ENCODE measurements at places on chromosomes 12 and 14.

DNA sequence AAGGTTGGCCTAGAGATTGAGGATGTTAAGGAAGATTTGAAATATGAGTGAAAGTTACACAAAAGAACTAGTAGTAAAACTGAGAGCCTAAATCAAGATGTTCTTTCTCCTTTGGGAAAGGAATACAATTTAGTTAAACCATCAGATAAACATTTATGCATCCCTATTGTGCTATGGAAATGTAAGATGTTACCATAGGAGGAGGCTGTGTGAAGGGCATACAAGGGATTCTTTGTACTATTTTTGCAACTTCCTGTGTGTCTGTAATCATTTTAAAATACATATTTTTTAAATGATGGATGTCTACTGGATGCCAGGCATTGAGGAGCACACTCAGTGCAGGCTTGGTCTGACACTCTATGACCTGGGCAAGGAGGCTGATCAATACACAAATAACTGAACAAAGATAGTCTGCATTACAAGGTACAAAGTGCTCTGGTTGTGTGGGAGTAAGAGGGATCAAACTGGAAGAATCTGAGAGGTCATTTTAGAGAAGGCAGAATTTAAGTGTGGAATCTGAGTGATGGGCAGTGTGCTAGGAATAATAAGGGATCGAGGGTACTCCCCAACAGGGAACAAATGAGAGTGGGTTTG lies 5.8 kb upstream of the CHPT1 start:
- no peak for DNase-seq

- peak; percentile 16 for DNase-seq
These were observed 8.1 kb upstream of the P2RX7 start for GRCh38 chr12:121124402-121125109.

GRCh38 chr14:22650960-22651521 lies 6.9 kb upstream of the OR6J1 start:
- DNase-seq = no peak

- DNase-seq = no peak
These were observed 67.1 kb downstream of the NUAK1 start for GRCh38 chr12:106071686-106072085.

DNA sequence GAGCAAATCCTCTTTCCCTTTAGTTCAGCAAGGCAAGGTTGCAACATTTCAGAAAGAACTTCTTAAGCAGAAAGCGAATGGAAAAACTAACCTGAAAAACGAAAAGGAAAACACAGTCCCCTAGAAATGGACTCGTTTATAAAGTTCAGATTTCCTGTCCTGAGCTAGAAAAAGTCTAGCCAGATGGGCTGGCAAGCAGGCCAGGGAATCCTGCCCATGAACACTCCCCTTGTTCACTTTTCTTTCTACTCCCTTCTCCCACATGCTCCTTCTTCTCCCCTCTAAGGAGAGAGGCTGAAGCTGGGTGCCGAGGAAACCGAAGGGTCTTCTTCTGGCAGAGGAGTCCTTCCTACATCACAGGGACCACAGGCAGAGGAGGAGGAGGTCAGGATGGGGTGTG lies 27.1 kb downstream of the LTBP2 start:
- no peak for DNase-seq

DNA sequence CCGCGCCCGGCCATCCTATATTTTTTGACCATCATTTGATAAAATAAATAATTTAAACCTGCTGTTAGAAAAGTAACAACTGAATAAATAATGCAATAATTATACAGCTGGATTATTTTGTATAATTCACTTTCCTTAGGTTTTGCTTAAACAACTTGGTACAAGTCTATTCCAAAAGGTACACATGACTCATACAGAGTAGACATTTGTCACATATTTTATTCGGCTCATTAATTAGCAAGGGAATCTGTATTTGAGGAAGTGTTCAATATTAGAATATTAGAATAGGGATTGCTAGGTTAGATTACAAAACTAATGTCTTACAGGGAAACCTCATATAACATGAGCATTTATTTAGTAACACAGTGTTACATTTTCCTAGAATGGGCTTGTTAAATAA lies 48.7 kb downstream of the ATP2A2 start:
- no peak for DNase-seq

GRCh38 chr12:103369929-103370328 lies 125.8 kb downstream of the C12orf42 start:
- DNase-seq = no peak

GRCh38 chr12:119659289-119659897 lies 8.5 kb upstream of the PRKAB1 start:
- no peak for DNase-seq

- no peak for DNase-seq
These were observed 151.4 kb upstream of the AVPR1A start for GRCh38 chr12:63302269-63302940.

DNA sequence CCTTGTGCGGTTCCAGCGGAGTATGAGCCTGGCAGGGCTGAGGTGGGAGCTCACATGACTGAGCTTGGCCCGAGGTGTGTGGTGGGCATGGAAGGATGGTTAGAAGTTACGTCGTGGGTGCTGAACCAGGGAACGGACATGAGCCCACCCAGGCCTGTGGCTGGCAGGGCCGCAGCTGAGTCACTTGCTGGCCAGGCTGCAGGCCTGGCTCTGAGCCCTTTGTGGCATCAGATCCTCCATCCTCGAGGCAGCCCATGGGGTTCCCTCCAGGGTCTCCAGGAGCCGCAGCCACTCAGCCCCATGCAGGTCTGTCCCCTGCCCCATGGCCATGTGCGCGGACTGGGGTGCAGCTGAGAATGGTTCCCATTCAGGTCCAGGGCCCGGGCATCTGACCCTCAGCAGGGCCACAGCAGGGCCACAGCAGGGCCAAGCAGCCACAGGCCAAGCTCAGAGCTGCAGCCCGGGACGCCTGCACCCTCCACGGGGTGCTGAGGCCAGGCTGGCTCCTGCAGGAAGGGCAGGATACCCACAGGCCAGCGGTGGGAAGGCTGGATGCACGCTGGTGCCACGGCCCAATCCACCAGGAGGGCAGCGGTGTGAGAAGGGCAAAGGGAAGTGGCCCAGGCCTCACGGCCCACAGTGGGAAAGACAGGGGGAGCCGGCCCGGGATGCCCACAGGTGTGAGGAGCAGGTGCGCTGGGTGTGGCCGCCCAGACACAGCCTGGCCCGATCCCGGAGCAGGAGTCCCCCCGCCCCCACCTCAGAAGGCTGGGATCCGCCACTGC lies 26.3 kb upstream of the ULK1 start:
- no peak for DNase-seq

DNA sequence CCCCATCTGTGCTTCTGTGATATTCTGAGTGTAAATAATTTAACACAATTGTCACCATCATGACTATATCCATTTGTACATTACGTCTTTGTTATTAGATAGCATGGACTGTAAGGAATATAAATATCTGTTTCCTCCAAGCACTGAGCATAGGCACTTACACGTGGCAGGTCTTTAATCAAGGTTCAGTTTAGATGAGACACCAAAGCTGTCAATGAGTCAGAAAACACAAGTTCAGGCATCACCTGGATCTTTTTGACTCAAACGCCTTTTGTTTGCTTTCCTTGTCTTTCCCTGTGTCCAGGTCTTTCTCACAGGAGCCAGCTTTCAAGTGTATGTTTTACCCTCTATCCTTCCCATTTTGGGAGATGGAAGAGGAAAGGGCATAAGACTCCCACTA lies 163.2 kb upstream of the CCDC198 start:
- DNase-seq = no peak

DNA sequence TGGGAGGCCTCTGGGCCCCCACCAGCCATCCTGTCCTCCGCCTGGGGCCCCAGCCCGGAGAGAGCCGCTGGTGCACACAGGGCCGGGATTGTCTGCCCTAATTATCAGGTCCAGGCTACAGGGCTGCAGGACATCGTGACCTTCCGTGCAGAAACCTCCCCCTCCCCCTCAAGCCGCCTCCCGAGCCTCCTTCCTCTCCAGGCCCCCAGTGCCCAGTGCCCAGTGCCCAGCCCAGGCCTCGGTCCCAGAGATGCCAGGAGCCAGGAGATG lies 729 bp upstream of the GAPDH start:
- no peak for DNase-seq

DNA sequence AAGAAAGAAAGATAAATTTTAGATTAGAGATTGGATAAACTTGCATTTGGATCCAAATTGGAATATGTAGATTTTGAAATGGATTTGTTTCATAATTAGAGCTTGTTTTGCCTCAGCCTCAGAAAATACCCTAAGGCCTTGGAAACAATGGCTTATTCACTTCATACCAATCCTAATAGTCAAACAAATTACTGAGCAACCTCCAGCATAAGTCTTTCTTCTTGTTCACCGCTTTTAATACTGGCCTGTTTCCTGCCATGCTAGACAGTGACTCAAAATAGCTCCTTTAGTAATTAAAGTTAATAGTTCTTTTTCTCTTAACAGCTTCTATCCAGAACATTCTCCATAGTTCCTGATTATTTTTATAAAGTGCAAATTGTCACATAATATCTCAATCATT lies 110.9 kb upstream of the DNM1L start:
- no peak for DNase-seq

DNA sequence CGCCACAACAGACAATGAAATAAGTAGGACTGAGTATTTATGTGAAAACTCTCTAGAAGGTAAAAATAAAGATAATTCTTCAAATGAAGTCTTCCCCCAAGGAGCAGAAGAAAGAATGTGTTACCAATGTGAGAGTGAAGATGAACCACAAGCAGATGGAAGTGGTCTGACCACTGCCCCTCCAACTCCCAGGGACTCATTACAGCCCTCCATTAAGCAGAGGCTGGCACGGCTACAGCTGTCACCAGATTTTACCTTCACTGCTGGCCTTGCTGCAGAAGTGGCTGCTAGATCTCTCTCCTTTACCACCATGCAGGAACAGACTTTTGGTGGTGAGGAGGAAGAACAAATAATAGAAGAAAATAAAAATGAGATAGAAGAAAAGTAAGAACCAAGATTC lies 82.7 kb downstream of the VEZT start:
- DNase-seq = no peak

DNA sequence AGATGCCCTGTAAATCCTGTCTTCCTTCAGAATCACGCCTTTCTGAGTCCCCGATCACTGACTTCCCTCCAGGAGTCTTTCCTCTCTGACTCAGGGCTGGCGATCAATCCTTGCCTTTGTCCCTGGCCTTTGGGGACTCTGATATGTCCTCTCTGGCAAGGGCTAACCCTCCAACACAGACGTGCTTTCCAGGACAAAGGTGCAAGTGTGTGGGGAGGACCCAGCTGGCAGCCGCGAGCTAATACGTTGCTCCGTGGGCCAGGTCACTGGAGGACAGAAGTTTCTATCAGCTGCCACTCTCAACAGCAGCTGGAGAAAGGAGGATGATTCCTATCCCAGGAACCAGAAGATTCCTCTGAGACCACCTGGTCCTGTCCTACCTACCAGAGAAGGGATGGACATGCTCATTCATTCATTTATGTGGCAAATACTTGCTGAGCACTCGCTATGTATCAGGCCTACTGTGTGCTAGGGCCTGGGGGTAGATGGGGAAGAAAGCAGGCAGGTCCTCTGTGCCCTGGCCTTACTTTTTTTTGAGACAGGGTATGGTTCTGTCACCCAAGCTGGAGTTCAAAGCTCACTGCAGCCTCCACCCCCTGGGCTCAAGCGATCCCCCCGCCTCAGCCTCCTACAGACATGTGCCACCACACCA lies 8.5 kb upstream of the SCARB1 start:
- DNase-seq = no peak

GRCh38 chr12:18457362-18457761 lies 196.0 kb downstream of the PIK3C2G start:
- no peak for DNase-seq

DNA sequence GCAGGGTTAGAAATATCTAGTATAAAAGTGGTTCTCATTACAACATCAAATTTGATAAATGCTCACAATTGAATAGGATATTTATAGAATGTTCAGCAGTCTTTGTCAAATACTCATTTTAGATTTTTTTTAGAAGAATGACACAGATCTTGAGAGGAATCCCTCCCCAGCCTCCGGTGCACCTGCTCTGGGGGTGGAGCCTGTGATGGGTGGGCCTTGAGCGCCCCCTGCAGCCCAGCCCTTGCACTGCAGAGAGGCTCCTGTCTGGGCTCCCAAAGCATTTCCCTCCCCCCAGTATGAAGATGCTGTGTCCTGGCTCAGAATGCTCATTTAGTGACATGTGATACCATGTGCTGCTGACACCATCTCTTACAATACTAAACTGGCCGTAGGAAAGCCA lies 792.3 kb downstream of the TMEM121 start:
- DNase-seq = peak; percentile 21

DNA sequence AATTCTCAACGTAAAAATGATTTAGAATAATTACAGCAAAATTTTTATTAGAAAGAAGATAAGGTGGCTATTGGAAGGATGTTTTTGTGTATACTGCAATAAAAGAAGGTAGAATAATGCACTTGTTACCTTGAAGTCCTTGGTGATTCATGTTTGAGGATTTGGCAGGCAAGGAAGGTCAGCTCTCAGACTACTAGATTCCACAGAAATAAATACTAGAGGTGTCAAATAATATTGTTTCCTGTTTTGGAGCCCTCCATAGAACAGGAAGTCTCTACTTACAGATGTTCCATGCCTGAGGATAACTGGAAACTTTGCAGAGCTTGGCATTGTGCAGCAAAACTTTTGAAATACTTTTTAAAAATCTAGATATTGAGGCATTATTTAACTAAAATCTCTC lies 284.3 kb upstream of the SYT1 start:
- DNase-seq = no peak

DNA sequence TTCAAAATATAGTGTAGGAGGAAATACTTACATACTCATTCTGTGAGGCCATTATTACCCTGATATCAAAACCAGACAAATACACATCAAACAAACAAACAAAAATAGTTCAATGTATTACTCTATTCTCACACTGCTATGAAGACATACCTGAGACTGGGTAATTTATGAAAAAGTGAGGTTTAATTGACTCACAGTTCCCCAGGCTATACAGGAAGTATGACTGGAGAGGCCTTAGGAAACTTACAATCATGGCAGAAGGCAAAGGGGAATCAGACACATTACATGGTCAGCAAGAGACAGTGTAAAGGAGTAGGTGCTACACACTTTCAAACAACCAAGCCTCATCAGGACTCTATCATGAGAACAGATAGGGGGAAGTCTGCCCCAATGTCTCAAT lies 1023.2 kb downstream of the TMTC2 start:
- no peak for DNase-seq

- no peak for DNase-seq
These were observed 291.0 kb downstream of the FUT8 start for GRCh38 chr14:65703521-65703920.

DNA sequence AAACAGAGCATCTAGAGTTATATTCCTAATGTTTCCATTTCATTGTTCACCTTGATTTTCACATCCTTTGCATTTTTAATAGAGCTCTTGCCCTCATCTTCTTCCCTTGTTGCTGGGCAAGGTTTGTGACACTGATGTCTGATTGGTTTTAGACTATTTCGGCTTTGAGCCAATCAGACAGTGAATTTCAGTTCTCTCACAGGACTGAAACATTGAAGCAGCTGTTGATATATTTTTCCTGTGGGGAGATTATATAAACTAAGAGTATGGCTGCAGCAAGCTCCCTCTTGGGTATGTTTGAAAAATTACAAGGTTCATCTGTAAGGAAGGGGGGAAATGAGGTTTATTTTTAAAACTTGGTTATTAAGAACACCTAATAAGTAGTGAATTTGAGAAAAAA lies 51.2 kb downstream of the ATF7IP start:
- DNase-seq = no peak

Data from activated T-helper 9 cell treated with anti-CD3 and anti-CD28 coated beads, Interleukin-2, amount 50 U/mL, for 16 hours (primary cell).